WTC11 (cell line): ENCODE measurements at places on chromosomes 1 and 21. TPM values are rescaled to one million over a fixed set of nuclear protein-coding genes. Genes with fewer than 3 reads are reported as not detected.

Gene RNF186
- not detected in 3 replicates for total RNA-seq

Gene TRIM45
- total RNA-seq: 11.8 to 17.7 TPM (median 15.7 TPM) in 3 replicates

- no peak for DNase-seq
These were observed 272.1 kb upstream of the C1orf87 start for GRCh38 chr1:60345621-60346020.

Gene MCOLN3
- total RNA-seq: 3.5 to 6.4 TPM (median 3.8 TPM) in 3 replicates

DNA sequence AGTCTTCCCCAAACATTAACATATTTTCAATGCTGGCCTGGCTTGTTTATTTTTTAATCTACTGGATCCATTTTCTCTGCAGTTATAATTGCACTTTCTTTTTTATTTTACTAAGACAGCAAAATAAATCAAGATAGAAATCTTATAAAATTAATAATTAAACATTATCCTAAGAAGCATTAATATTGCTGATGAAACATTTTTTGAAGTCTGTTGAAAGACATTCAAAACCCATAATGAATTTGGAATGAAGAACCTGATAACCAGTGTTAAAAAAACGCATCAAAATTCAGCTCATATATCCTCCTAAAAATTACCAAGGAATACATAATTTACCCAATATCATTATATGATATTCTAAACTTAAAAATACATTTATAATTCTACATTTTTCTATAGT lies 675.7 kb upstream of the PRMT6 start:
- no peak for DNase-seq

Gene PTAFR
- 1.8 to 2.6 TPM (median 1.9 TPM) in 3 replicates for total RNA-seq

- no peak for DNase-seq
These were observed 24.7 kb downstream of the NPHS2 start for GRCh38 chr1:179550746-179551682.

GRCh38 chr1:30083800-30084464 lies 639.5 kb downstream of the MATN1 start:
- DNase-seq: no peak

DNA sequence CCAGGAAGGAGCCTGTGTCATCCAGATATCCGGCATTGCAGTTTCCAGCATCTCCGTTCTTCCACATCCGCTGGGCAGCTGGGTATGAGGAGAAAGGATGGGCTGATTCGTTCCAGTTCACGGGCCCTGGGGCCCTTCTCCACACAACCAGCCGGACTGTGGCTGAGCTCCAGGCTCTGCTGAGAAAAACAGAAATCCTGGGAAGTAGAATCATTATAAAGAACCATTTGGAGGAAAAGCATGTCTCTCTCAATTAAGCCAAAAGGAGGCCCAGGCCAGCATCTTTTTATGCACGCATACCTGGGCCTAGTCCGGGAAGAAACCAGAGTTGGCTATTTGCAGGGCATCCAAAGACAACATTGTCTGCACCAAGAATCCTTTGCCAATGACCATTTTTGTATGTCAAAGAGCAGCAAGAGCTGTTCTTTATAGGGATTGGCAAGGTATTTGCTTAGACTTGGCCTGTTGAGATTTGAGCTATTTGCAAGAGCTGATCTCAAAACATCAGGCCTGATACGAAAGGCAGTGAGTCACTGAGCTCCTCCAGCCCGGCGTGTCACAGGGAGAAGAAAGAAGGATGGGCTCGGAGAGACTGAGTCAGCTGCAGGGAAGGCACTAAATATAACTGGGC lies 84.9 kb upstream of the ARHGEF16 start:
- no peak for DNase-seq

Gene PRDM16
- 1.1 to 1.6 TPM (median 1.3 TPM) in 3 replicates for total RNA-seq

Gene S100A9
- 0.33 to 0.37 TPM in 2 of 3 replicates, not detected in the other for total RNA-seq

Gene WASF2
- total RNA-seq: 90.1 to 104 TPM (median 92.8 TPM) in 3 replicates

- no peak for DNase-seq
These were observed 385.6 kb upstream of the PKN2 start for GRCh38 chr1:88298506-88298905.

Gene TESK2
- 13.1 to 14.2 TPM (median 13.3 TPM) in 3 replicates for total RNA-seq

DNA sequence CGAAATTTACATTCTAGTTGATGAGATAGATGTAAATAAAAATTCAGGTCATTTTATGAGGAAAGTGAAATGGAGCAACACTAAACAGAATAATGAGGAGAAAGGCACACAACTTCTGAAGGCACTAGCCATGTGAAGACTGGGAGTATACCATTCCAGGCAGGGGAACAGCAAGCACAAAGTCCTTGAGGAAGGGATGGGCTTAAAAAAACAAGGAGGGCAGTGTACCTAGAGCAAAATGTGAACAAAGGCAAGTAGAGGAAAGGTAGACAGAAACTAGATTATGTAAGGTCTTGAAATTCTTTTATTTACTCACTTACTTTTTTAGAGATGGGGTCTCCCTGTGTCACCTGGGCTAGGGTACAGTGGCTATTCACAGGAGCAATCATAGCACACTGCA lies 54.1 kb upstream of the LRIG2 start:
- DNase-seq: no peak

DNA sequence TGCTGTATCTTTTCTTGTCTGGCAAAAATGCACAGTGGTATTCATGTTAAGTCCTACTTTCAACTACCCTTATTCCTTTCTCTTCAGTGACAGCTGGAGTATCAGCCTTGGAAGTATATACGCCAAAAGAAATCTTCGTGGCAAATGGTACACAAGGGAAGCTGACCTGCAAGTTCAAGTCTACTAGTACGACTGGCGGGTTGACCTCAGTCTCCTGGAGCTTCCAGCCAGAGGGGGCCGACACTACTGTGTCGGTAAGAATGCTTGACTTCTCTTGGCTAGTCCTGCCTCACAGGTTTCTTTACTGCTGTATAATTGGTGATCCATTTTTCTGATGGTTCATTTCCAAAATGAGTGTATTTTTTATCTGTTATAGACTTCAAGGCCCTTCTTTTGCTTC lies 43.7 kb downstream of the MPZL1 start:
- DNase-seq: no peak

DNA sequence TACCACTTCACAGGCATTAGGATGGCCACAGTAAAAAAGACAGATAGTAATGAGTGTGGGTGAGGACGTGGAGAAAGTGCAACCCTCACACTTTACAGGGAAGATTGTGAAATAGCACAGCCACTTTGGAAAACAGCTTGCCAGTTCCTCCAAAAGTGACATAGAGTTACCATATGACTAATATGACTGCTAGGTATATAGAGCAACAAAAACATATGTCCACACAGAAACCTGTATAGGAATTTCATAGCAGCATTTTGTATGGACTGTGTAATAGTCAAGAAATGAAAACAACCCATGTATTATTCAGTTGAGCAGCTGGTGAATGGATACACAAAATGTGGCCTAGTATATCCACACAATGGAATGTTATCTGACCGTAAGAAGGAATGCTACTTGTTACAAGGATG lies 30.4 kb upstream of the LBR start:
- no peak for DNase-seq

GRCh38 chr1:40939320-40940059 lies 40.0 kb upstream of the CTPS1 start:
- no peak for DNase-seq

- DNase-seq: no peak
These were observed 16.7 kb downstream of the RGS4 start for GRCh38 chr1:163085904-163086268.

DNA sequence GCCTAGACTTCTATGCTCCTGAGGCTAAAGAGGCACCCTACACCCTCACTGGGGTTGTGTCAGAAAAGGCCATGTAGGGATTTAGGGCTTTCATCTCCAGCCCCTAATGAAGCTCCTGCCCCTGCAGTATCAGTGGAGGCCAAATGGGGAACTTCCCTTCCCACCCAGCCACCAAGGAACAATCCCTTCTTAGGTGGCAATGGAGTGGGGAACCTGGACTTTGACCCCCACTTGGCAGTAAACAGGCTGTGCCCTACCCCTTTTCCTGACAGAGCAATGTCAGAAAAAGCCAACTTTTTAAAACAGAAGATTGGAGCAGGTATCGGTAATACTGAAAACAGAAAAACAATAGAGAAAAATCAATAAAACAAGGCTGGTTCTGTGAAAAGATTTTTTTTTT lies 35.5 kb upstream of the SLC19A2 start:
- no peak for DNase-seq

DNA sequence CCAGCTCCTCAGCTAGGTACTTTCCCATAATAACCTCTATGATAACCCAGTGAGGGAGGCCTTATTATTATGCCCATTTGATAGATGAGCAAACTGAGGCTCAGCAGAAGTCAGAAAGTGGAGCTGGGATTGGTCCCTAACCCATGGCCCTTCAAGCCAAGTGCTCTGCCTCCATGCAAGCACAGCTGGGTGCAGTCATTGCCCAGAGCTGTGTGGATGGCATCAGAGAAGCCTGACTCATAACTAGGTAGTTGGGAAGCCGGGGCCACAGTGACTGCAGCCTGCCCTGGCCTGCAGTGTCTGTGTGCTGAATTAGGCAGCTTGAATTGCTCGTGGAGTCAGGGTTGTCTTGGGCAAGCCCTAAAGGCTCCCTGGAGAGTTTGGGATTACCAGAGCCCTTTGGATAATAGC lies 89.9 kb upstream of the SLC2A1 start:
- DNase-seq: no peak

DNA sequence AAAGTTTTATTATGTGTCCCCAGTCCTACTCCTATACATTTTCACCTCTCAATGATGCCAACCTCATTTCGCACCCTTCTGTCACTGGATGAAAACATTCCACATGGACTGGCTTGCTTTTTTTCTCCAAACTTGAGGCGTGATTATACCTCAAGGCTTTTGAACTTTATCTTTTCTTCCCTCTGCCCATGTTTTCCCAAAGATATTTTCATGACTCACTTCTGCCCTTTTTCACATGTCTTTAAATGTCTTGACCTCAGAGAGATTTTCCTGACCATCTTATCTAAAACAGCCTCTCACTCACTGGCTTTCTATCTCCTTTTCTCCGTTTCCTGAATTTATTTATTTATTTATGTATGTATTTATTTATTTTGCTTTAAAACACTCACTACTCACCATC lies 659.0 kb downstream of the PTPRC start:
- DNase-seq: no peak

- peak; percentile 33 for DNase-seq
These were observed 646 bp downstream of the MAPKAPK2 start for GRCh38 chr1:206685334-206685768.

DNA sequence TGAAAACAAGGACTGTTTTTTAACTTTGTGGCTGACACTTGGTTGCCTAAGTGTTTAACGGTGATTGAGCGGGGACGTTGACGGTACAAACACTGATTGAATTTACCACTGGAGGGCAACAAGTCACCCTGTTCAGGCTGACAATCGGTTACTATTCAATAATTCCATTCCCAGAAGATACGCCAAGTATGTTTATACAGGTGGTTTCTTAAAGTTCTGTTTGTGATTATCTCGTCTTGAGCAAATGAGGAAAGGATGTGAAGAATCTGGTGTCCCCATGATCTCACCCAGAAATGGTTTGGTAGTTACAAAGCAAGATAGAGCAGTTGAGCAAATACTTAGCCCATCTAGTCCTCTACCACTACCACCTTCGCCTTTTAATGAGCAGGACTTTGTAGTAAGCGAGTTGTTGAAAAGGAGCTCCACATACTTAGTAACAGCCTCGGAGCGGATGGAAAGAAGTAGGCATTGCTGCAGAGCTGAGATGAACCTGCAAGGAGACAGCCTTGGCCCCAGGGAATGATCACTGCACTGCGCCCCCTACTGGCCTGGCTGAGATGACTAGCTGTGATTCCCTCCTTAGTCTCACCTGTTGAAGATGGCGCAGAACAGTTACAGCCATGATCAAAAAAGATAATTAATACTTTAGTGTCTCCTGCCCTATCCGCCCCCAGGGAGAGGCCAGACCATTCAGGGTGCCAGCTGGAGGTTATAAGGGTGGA lies 36.3 kb downstream of the IFNAR1 start:
- peak; percentile 94 for DNase-seq

- no peak for DNase-seq
These were observed 91.3 kb downstream of the ZSCAN20 start for GRCh38 chr1:33563699-33564098.

GRCh38 chr21:45257673-45258341 lies 29.9 kb downstream of the POFUT2 start:
- no peak for DNase-seq

GRCh38 chr1:89041119-89041641 lies 18.5 kb upstream of the GBP3 start:
- no peak for DNase-seq

DNA sequence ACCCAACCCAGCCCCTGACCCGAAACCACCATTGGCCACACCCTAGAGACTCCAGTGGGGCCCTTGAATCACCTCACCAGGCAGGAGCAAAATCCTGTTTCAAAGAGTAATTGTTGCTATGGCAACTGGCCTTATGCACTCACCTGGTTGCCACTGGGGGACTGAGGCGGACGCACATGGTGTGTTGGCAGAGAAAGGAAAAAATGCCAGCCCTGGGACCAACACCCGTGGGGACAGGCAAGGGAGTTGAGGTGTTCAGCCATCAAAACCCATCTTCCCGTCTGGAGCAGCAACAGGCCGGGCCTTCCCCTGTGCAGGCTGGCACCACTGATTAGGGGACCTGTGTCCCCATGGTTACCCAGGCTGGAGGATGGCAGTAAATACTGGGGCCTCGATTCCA lies 395.8 kb upstream of the VAMP3 start:
- DNase-seq: no peak

Gene SIK1
- 3.7 to 3.9 TPM (median 3.8 TPM) in 3 replicates for total RNA-seq

Gene CR1L
- 12.5 to 16.5 TPM (median 13.7 TPM) in 3 replicates for total RNA-seq

DNA sequence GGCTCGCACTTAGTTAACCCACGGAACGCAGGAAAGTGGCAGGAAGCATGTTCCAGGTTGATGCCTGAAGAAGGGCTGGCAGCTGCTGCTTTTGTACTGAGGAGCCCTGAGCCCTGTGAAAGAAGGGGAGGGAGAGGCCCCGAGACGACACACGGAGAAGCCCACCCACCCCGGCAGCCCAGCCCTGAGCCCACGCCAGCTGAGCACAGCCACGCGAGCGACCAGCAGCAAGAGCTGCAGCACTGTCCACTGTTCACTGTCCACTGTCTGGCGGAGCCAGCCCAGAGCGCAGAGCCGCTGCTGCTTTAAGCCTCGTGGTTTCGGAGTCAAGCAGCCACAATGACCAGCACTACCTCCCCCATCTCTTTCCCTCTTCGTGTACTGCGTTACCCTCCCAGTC lies 5.3 kb downstream of the LRRC47 start:
- DNase-seq: no peak

DNA sequence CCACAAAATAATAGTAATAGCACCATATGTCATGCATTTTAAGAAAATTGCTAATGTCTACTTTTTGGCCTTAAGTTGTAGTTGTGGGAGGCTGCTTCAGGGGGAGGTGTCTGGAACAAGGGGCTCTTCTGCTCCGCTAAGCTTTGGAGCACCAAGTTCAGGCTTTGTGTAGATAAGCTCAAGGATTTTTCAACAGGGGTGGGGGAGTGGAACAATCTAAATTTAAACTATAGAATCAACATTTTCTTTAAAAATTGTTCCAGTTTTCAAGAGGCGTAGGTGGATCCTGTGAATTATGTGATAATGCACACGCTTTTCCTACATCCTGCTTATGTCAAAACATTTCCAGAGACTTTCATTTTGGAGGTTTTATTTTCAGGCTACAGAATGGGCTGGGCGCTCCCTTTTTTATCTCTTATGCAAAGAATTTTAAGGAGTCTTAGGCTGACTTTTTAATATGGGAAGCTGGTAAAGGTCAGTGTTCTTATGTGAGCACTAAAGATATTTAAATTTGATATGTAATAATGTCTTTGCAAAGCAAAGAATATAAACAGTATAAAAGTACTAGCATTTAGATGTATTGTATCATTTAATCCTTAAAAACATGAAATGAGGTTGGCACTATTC lies 9.9 kb downstream of the ATP1A1 start:
- no peak for DNase-seq

Gene NCAM2
- total RNA-seq: 0.64 to 1.6 TPM (median 0.94 TPM) in 3 replicates

Gene LYPD8
- not detected in 3 replicates for total RNA-seq
